Right ventricle myocardium superior (tissue), 1 donor: ENCODE measurements at places on chromosomes 4 and X. TPM values are rescaled to one million over a fixed set of nuclear protein-coding genes. Genes with fewer than 3 reads are reported as not detected.

DNA sequence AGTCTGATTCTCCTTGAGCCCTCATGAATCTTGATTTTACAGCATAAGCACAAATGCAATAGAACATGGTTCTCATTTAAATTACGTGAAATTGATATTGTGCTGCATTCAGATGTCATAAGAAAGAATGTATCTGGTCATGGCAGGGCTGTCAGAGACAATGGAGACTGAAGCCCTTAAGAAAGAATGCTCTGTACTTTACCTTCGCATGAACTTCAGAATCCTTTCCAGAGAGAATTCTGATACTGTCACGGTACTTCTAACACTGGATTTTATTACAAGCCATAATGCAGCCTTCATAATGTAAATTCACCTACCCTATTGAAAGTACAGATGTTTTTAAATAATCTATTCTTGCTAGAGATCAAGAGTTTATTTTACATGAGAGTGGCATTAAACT is 677.9 kb upstream of the ADGRL3 start:
- no peak for DNase-seq

The RHOXF2B gene
- not detected for total RNA-seq

DNA sequence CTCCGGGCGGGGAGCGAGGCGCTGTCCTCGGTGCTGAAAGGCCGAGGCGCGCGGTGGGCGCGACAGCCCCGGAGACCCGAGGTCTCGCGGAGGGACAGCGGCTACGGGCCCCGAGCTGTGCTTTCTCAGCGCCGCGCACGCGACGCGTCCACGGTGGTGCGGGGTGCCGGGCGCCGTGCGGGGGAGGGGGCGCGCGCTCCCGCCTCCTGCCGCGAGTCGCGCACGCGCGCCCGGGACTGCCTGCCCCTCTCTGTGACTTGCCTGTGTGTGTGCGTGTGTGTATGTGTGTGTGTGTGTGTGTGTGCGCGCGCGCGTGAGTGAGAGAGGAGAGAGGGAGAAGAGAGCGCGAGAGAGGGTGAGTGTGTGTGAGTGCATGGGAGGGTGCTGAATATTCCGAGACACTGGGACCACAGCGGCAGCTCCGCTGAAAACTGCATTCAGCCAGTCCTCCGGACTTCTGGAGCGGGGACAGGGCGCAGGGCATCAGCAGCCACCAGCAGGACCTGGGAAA is at the start of gene GRIA2:
Gene GRIA2, plus strand, starts transcription at position 358 of the 511 bp plus-strand sequence. CDS start 315 bp downstream, outside the sequence.
- DNase-seq = peak; percentile 57

DNA sequence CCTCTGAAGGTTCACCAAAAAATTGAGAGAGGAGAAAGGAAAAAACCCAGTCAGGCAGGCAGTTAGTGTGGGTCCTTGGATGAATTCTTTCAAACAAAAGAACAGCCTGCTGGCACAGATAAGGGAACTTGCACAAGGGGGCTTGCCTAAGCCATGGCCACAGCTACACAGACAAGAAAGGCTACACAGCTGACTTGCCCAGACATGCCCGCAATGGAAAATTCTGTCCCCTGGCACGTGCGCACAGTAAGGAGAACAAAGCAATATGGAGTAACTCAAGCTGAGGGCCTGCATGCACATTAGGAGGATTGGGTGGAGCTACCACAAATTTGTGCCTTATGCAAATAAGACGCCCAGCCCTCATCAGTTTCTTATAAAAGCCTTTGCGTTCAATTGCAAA is 512.5 kb upstream of the HTR2C start:
- DNase-seq = no peak

GRCh38 chr4:134365852-134366251 is 164.3 kb upstream of the PABPC4L start:
- DNase-seq = no peak

DNA sequence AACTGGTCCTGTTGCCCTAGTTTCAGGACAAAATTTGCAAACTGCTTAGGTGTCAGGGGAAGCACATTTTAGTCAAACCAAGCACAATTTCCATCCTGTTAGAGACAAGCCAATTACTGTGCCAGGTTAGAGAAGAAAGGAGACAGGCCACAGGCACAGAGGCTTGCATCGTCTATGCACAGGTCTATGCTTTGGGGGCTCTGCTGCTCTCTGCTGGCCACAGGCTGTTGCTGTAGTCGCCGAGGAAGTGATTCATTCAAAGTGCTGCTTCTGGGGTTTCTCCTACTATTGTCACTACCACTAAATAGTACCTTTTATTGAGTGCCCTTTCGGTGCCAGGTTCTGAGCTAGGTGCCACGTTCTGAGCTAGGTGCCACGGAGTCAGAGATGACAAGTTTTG is 45.5 kb downstream of the VGLL1 start:
- DNase-seq = peak; percentile 53

GRCh38 chrX:109533631-109534030 is 3.0 kb upstream of the NXT2 start:
- no peak for DNase-seq

The ATXN3L gene
- total RNA-seq = not detected

The TSPYL2 gene
- total RNA-seq = 33.4 TPM

GRCh38 chr4:176340871-176341685 is 21.3 kb downstream of the SPCS3 start:
- DNase-seq = no peak

The GAR1 gene
- total RNA-seq = 7.7 TPM

DNA sequence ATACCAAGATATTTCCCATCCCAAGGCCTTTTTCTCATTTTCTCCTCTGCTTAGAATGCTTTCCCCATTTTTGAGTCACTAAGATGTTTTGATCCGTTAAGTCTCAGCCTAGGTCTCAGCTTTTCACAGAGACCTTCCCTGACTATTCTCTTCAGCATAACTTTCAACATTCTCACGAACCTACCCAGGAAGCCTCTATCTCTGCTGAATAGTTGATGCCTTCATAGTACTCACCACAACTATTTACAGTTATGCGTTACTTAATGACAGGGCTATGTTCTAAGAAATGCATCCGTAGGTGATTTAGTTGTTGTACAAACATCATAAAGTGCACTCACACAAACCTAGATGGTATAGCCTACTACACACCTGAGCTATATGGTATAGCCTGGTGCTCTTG is 64.5 kb downstream of the ARL9 start:
- no peak for DNase-seq

- DNase-seq = no peak
Measured at GRCh38 chrX:97400492-97400891, 516.8 kb downstream of the RPA4 start.

DNA sequence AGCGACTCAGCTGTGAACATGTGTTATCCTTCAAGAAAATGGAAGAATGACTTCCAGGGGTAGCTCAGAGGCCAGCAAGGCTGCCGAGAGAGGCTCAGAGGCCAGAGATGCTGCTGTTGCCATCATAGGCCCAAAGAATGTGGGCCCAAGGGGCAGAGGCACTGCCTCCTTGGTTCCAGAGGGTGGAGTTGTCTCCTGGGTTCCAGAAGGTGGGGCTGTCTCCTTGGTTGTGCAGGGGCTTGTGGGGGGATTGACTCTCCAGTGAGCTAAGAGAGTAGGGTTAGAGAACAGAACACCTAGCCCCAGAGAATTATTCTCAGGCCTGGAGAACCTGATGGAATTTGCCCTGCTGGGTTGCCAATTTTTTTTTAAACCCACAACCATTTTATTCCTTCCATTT is 62.6 kb downstream of the DGKK start:
- no peak for DNase-seq
